ENCODE measurements at places on chromosomes 11 and 22.

DNA sequence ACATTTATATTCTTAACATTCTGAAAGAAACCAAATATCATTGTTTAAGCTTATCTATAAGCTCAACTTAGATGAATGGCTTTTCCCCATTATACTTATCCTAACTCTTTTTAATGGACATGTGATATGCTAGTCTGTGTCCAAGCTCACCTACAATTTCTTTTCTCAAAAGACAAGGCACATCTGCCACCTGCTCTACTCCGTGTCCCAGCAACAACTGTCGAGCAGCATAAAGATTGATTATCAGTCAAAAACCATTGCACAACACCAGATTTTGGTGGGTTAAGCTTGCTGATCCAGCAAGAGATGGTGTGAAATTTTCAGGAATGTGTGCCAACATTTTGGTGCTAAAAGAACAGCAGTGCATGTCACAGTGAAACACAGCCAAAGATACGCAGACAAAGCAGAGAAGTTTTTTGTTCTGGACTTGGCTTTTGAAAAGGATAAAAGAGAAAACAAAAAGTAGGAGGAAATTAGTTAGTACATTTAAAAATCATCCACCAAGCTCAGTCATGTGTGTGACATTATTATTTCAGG, 65.8 kb downstream of the DCDC1 start:
- no peak for DNase-seq

- no peak for DNase-seq
These were observed 73.4 kb downstream of the TNRC6B start for GRCh38 chr22:40251106-40251505.

DNA sequence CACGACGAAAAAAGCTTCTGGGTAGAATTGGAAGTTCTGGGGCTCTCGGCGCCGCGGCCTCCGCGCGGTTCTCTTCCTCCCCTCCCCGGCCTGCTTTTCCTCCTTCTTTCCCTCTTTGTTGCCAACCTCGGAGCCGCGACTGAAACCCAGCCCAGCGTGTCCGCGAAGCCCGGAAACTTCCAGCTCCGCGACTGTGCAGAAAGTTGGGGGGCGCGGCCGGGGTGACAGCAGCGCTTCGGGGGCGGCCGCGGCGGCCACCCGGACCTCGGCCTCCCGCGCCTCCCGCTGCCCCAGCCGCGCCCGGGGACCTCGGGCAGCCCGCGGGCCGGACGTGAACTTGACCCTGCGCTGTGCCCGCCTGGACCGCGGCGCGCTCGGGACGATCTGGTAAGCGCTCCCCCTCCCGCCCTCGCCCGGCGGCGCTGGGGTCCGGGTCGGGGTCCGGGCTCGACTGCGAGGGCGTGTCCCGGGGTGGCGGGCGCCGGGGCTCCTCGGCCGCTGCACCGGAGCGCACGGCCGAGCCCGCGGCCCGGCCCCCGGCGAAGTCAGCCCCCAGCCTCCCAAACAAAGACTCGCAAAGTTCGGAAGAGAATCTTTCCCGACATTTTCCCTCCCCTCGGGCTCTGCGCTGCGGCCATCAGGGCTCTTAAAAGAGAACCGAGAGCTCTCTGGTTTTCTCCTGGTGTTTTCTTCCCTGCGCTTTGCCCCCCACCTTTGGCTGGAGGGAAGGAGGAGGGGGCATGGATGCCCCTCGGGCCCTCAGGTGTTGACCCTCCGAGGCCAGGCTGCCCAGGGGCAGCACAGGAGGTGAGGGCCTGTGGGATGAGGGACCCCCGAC, 67.9 kb upstream of the WNT7B start:
- DNase-seq, result peak; percentile 21

DNA sequence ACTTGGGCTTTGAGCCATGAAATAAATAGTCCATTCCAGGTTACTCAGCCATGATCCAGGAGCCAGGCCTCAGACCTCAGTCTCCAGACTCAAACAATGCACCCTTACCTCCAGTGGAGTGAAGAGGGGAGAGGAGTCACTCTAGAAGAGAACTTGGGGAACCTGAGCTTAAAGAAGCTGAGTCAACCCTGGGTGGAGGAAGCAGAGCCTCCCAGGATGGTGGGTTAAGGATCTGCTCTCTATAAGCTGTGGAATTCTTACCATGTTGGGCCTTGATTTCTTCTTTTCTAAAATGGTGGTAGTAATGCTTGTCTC, 113.2 kb downstream of the NECTIN1 start:
- no peak for DNase-seq

GRCh38 chr11:33321422-33321821, 64.2 kb downstream of the HIPK3 start:
- DNase-seq, result no peak

GRCh38 chr11:77789061-77789730, 31.3 kb downstream of the RSF1 start:
- no peak for DNase-seq
